Spinal cord (tissue), 10 donors: ENCODE measurements at places on chromosomes 5 and 9. TPM values are rescaled to one million over a fixed set of nuclear protein-coding genes. Genes with fewer than 3 reads are reported as not detected.

Gene CORO2A
- total RNA-seq, result 1.7 TPM

DNA sequence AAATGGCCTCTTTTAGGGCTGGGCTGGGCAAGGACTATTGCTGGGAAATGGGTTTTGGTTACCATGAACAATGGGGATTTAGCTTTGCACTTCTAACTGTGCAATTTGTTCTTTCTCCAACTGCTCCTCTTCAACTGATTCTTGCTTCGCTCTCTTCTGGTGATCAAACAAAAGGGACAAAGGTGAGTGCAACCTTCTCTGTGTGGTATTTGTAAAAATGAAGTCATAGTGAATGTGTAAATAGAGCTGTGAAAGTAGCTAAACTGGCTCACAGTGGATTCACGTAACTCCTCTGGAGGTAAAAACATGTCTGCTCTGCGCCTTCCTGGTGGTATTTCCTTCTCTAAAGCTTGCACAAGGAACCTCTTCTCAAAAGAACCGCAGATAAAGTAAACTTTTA, 20.9 kb upstream of the SPINK14 start:
- no peak for DNase-seq

Gene SLC34A3
- total RNA-seq, result 0.06 TPM

- no peak for DNase-seq
These were observed 969.2 kb downstream of the CDH18 start for GRCh38 chr5:19018822-19019221.

Gene ARL14EPL
- not detected for total RNA-seq

Gene PCDHB9
- 2.9 TPM for total RNA-seq

Gene PCDHGA3
- 10.5 TPM for total RNA-seq

DNA sequence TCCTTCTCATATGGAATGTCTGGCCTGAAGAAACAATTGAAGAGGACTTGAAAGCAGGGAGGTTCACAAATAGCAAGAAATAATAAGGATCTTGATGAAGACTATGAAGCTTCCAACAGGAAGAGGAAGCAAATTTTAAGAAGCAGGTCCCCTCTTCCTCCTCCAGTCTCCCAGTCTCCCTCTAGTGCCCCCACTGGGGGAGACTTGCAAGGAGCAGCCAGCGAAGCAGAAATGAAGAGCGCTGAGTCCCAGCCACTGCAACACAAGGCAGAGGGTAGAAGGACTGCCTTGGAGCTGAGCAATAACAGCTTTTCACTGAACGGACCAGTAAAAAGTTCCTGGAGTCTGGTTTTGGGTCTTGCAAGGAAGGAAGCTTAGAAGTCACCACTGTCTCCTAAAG, 32.6 kb upstream of the ACO1 start:
- DNase-seq, result no peak

DNA sequence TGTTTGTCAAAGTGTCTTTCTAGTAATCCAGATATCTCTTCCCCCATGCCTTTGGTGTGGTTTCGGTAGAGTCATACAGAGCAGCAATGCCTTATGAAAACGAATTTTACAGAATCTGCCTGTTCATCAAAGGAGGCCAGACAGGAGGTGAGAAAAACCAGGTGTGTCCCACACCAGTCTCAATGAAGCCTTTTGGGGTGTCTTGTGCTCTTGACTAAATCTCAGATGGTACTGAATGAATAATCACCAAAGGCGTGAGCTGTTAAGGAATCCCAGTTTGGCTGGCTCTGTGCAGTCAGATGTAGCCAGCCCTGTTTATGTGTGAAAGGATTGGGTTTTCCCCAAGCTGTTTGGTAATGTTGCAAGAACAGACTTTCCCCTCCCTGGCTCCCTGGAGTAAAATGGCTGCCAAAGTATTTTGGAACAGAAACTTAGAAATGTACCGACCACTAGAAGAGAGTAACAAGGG, 70.8 kb upstream of the CDKN2B start:
- peak; percentile 86 for DNase-seq

GRCh38 chr5:62729675-62730074, 151.1 kb downstream of the LRRC70 start:
- no peak for DNase-seq

GRCh38 chr9:91421128-91421765, 2.4 kb downstream of the NFIL3 start:
- peak; percentile 91 for DNase-seq

DNA sequence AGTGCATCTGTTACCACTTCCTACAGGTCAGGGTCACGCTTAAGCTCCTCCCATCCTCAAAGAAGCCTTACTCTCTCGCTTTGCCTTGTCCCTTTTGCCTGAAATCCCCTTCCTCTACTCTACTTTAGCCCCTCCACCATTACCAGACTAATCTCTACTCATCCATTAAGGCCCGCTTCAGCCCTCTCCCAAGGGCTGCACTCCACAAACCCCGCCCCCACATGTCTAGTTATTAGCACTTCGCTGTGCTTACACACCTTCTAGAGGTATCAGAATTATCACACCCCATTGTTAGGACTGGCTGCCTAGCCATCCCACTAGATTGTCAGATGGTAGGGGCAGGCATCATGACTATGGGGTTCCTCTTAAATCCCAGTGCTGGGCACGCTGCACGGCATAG, 565.7 kb upstream of the WWC1 start:
- DNase-seq, result no peak
